ENCODE measurements at places on chromosomes 1 and 21.
A peak's percentile ranks its signal among the peaks of the same experiment; 100 is the strongest.

DNA sequence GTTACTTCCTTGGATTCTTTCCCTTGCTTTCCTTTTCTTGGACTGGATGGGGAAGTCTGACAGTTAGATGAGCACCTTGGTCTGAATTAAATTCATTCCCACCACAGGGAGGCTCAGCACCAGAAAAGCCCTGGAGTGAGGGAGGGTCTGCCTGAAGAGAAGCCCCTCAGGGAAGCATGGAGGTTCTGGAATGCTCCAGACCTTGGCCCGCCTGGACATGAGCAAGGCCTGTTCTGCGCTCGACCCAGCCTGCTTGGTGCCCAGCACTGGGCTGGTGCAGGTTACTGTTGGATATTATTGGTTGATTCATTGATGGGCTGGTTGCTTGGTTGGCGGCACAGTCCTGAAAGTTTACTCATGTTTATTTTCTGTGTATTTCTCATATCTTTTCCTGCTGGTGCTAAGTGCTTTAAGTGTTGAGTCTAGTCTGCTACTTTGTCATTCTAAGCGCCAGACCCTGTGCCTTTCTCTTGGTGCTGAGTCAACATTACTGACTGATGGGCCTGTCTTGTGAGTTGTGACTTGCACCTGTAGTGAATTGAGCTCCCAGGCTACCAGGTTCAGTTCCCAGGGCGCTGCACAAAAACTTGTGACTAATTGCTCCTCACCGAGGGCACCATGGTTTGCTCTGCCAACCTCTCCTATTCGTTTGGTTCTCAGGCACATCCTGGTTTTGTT is 538.5 kb downstream of the KIF26B start:
- no peak for DNase-seq

DNA sequence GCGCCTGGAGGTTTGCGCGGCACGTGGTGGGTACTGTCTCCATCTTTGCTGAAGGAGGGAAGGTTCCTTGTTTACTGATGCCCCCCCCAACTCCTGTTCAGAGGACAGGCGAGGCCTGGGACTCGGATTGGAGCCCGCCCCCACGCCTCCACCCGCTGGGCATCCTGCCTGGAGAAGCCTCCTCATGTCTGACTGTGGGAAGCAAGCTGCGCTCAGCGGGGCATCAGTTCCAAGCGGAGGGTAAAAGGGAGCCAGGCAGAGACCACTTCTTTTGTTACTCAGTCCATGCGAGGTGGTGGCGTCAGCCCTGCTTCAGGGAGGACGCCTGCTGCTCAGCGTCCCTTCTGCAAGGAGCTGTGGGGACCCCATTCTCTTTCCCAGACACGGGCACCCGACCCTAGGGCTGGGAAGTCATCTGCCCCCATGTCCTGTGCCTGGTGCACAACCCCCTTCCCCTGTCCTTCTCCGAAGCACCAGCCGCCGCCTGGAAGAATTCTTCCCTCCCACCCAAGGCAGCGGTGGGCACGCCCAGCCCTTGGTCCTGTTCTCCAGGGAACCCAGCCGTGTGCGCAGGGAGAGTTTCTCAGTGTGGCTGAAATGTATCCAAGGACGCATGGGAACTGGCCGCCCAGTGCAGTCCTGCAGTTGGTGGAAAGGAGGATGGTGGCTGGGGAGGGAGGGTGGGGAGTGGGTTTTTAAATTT is 414.0 kb downstream of the CAMTA1 start:
- no peak for DNase-seq

GRCh38 chr1:21381354-21381753 is 58.6 kb upstream of the NBPF3 start:
- no peak for DNase-seq

- peak; percentile 65 for DNase-seq
Measured at GRCh38 chr1:96962751-96963211, 241.2 kb downstream of the PTBP2 start.

DNA sequence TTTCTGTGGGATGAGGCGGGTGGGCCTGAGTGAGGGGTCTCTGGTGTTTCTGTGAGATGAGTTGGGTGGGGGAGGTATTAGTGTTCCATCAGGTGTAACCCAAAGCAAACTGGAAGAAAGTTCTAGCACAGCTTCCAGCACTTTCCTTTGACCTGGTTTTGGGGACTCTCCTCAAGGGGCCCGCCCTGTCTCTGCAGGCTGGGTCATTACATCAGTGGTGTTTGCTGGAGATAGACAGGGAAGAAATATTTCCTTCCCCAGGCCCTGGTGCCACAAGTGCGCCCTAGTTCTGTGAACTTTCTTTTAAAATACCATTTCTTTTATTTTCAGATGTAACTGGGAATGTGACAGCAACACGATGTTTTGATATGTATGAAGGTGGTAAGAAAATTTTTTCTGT is 16.5 kb upstream of the MX2 start:
- no peak for DNase-seq

DNA sequence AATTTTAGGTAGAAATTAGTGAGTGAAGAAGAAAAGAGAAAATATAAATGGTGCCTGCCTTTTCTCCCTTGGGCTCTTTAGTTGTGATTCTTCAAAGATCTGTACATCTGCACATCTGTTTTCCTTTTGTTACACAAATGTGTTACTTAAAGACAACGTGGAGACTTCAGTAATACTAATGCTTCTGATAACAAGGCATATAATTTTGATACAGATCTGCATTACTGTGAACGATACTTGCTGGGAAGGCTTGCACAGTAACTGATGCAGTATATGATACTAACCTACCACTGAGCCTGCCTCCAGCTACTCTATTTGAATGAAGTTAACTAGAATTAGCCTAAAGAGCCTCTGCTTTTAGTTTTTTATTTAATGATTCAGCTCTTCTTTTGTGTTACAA is 244.6 kb downstream of the COL11A1 start:
- DNase-seq: no peak

GRCh38 chr1:153025797-153026196 is 5.2 kb upstream of the SPRR1B start:
- no peak for DNase-seq

- DNase-seq: no peak
Measured at GRCh38 chr1:154846565-154847442, 23.3 kb downstream of the KCNN3 start.

DNA sequence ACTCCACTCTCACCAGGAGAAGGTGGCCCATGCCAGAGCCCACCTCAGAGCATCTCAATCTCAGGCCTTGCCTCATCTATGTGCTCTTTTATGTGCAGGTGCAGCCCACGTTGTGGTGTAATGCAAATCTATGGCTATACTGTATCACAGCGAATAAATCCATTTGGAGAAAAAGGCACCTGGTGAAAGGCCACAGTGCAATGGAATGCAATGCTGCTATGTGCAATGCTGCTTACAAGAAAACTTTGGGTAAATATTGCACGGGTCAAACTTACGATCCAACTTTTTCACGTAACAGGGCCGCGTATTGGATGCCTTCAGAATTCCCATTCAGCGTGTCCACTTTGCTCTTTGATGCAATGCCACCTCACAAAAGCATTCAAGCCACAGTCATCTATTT is 13.5 kb downstream of the ZBTB18 start:
- DNase-seq: peak; percentile 6

DNA sequence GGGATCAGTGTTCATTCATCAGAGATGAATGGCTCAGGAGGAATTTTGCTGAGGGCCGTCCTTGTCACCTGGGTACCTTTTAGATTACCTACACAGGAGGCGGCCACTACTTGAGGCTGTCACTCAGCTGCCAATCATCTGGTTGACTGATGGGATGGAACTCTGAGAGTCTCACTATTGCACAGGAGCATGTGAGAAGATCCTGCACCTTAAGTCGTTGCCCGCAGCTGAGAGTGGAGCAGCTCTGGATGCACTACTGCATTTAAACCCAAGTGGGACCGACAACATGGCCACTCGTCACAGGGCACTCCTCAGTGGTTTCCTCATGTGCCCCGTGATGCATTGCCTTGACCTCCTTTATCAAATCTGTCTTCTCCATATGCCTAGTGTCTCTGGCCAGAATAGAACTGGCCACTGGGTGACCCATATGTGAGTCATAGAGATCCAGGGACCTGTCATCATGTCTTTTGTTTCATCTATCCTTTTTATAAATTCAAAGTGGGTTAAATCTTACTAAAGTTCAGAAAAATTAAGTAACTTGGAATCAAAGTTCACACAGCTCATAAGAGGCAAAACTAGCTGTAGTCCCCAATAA is 165.5 kb downstream of the ZSCAN20 start:
- DNase-seq: no peak

GRCh38 chr21:42279341-42279871 is 35.8 kb downstream of the TFF3 start:
- no peak for DNase-seq

GRCh38 chr1:193060938-193061337 is 1.5 kb downstream of the RO60 start:
- DNase-seq: peak; percentile 7

DNA sequence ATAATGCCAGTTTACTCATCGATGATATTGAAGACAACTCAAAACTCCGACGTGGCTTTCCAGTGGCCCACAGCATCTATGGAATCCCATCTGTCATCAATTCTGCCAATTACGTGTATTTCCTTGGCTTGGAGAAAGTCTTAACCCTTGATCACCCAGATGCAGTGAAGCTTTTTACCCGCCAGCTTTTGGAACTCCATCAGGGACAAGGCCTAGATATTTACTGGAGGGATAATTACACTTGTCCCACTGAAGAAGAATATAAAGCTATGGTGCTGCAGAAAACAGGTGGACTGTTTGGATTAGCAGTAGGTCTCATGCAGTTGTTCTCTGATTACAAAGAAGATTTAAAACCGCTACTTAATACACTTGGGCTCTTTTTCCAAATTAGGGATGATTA is 13.7 kb downstream of the GGPS1 start:
- no peak for DNase-seq

DNA sequence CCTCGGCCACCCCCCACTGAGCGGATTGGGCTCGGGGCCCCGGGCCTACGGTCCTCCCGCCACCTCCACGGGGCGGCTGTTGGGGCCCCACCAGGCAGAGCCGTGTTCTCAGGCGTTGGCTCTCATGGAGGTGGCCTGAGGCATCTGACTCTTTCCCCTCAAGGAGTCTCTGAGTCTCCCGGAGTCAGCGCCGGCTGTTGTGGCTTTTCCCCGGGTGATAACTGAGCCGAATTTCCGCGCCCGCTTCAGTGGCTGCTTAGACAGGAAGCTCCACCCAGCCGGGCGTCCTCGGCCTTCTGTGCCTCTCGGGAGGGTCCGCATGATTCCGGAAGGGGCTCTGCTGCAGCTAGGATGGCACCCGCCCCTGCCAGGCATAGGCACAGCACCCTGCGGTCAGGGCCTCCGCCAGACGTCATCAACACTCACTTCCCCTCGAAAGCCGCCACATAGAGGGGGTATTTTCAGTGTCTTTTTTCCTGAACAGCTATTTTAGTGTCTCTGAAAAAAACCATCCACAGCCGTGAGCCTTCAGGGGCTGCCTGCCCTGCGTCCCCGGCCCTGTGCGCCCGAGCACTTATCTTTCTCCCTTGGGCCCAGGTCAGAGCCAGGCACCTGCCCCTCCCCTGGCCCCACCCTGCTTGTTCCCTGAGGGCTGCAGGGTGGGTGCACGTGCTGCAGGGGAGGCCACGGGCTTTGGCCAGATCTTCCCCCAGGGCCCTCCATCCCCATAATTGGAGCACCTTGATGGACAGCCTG is 72.9 kb downstream of the SKI start:
- no peak for DNase-seq

- DNase-seq: peak; percentile 95
Measured at GRCh38 chr1:28249013-28249865, 10.1 kb upstream of the SESN2 start.

GRCh38 chr1:15543589-15544568 is 17.2 kb downstream of the DNAJC16 start:
- DNase-seq: no peak

DNA sequence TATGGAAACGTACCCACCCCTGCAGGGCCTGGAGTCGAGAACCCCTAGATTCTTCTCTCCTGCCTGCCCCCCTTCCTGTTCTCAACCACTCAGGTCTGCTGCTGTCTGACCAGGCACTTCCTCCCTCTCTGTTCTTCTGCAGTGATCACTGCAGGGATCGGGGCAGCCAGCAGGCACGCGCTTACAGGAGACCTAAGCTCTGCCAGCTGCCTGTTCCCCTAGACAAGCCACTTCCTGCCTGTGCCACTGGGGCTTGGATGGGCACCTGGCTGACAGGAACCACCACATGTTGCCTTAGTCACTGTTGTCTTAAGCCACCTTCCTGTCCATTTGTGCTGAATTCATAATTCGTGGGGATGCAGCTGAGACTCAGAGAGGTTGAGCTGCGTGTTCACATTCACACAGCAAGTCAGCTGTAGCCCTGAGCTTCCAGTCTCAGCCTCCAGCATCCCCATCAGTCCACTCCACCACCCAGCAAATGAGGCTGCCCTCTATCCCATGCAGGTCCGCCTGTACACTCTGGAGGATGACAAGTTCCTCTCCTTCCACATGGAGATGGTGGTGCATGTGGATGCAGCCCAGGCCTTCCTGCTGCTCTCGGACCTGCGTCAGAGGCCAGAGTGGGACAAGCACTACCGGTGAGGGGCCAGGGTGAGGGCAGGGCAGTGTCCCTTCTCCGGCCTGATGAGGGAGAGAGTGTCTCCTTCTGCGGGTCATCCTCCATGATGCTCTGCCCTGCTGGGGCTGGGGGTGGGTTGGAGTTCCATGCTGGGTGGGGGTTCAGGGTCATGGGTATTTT is 18.6 kb downstream of the FAM151A start:
- DNase-seq: no peak

DNA sequence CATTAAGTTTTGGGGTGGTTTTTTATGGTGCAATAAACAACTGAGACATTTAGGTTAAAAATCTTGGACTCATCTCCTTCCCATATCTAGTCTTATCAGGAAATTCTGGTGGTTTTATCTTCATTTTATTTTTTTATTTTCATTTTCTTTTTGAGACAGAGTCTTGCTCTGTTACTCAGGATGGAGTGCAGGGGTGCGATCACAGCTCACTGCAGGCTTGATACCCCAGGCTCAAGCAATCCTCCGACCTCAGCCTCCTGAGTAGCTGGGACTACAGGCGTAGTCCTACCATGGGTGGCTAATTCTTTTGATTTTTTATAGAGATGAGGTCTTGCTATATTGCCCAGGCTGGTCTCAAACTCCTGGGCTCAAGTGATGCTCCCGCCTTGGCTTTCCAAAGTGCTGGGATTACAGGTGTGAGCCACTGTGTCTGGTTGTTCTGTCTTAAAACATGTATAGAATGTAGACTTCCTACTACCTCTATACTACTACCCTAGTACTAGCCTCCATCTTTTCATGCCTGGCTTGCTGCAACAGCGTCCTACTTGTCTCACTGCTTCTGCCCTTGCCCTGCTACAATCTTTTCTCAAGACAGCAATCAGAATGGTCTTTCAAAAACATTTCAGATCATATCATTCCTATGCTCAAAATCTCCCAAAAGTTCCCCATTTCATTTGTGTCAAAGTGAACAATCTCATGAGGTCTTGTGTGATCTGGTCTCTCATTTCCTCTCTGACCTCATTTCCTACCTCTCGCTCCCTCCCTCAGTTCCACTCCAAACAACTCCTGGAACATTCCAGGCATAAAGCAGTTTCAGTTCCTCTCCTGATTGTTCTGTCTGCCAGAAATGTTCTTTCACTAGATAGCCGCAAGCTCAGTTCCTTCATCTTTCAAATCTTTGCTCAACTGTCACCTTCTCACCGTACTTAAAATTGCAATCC is 5.9 kb upstream of the FCGR2A start:
- DNase-seq: no peak
